ENCODE measurements at places on chromosomes 6 and 20. TPM values are rescaled to one million over a fixed set of nuclear protein-coding genes. Genes with fewer than 3 reads are reported as not detected.

The ULBP2 gene
- total RNA-seq = 21.8 TPM

The GFRAL gene
- not detected for total RNA-seq

The TTK gene
- total RNA-seq = 146 TPM

The THBD gene
- 18.0 TPM for total RNA-seq

The IYD gene
- total RNA-seq = not detected

The ZNF831 gene
- not detected for total RNA-seq

The GRM4 gene
- total RNA-seq = not detected

The MYLK2 gene
- total RNA-seq = 0.59 TPM

The RSPH9 gene
- total RNA-seq = 1.3 TPM

- DNase-seq = no peak
Measured at GRCh38 chr20:48615871-48616270, 211.9 kb downstream of the PREX1 start.

- no peak for DNase-seq
Measured at GRCh38 chr6:158502263-158502950, 57.5 kb upstream of the TMEM181 start.

- no peak for DNase-seq
Measured at GRCh38 chr20:17952692-17953684, 15.6 kb downstream of the SNX5 start.

DNA sequence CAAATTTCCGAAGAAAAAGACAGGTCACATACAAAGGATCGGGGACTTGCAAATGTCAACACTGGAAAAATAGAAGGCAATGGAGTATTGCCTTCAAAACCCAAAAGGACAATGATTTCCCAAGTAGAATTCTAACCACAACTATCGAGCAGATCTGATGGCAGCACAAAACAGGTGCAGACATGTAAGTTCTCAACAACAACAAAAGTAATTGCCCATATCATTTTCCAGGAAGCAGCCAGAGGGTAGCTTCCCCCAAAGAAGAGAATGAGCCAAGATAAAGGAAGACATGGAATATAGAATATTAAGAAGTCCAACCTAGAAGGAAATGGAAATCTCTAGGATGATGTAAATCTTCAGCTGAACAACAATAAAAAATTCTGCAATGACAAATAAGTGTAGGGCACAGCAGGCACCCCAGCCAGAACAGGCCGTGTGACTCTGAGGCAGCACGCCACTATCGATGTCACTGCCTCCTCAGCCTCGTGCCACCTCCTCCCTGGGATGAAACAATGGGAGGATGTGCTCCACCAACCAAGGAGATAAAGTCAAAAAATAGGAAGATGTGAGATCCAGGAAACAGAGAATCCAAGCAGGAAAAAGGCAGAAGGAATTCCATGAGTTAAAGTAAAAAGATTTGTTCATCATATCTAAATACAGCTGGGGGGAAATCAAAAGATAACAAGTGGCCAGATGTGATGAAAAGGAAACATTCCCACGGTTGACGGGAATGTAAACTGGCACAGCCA, 34.1 kb downstream of the SERPINB1 start:
- DNase-seq = no peak

DNA sequence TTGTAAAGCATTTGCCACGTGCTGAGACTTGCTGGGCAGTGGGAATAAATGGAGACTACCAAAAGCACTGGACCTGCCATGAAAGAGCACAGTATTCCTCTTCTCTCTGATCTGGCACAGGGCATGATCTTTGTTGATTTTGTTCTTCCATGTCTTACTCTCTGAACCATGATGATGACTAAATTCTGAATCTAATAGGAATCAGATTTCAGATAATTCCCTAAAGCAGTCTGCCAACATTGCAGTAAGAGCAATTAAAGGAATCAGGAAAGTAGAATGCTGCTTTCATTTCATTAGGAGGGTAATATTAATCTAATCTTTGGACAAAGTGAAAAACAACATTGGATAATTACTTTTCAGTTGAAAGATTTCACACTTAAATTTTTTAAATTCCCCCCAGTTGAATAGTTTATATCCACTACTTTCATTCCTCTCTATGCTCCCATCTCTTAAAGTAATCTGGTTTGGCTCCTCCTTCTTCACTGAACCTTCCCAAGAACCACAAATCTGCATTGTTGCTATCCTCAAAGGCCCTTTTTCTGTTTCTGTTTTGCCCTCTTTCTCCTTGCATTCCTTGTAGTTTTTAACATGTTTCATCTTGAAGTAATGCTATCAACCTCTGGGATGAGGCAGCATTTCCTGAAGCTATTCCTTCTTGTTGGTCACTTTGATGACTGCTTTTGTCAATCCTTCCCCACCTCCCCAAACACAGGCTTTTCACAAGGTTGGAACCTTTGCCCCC, 243.2 kb upstream of the TENT5A start:
- peak; percentile 72 for DNase-seq

DNA sequence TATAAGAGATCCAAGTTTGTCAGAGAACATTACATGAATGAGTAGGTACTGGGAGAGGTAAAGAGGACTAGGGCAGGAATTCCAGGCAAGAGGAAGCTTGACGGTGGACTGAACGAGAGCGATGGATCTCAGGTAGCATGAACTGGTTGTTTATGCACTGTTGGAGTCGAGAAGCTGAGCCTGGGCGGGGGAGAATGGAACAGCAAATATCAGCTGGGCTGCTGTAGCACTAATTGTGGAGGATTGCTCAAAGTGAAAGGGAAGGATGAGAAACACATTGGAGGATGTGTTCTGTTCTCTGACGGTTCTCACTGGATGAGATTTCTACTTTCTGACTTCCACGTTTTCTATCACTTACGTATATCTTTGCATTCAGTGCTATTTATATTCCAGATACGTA, 164.2 kb downstream of the PHF3 start:
- no peak for DNase-seq

DNA sequence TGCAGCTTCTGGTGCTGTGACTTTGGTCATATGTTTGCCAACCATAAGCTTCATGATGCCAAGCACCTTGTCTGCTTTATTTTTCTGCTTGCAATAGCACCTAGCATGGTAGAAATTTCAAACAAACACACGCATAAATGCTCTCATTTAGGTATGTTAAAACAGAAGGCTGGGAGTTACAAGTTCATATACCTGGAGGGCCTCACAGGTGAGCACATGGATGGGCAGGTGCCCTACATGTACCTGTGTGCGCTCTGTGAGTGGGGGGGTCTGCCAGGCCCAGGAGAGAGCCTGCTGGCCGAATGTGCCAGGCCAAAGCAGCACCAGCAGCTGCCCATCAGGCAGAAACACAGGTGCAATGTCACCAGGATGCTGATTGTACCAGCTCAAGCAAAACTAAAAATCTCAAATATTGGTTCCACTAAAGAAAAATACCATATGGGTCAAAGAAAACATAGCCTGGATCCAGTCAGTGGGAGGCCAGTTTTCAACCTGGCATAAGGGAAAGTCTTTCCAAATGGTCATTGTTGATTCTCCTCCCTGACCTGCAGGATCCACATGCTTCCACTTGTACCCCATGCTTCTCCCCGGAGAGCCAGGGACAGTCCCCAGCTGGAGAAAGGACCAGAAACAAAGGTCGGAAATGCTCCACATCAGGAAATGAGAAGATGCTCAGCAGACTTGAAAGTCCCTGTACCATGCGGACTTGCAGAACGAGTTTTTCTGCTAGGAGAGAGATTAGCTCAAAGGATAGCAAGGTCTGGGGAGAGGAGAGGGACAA, 7.2 kb upstream of the PFDN4 start:
- no peak for DNase-seq

DNA sequence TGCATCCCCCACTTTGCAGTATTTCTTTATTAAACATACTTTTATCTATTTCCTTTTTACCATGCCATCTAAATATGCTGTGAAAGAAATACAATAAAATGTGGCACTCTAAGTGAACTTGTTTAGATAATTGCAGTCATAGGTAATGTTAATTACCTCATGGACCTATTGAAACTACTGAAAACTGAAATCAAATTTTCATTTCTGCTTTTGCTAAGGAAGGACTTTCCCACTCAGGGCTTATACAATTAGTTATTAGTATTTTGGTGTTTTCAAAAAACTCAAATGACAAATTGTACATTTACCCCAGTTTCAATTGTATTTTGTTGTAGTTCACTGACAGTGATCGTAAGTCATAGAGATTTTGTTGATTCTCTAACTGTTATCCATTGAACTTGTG, 88.4 kb downstream of the ID4 start:
- DNase-seq = no peak

- DNase-seq = no peak
Measured at GRCh38 chr6:90448836-90449235, 138.0 kb downstream of the MAP3K7 start.

- DNase-seq = no peak
Measured at GRCh38 chr6:12508553-12508952, 208.0 kb upstream of the PHACTR1 start.
